ENCODE measurements at places on chromosomes 6 and 20.

GRCh38 chr20:32752458-32753250, 9.4 kb upstream of the COMMD7 start:
- DNase-seq = no peak

- no peak for DNase-seq
These were observed 80.1 kb upstream of the MARCKS start for GRCh38 chr6:113776998-113777397.

GRCh38 chr6:24777227-24777626, 2.5 kb downstream of the GMNN start:
- DNase-seq = no peak

DNA sequence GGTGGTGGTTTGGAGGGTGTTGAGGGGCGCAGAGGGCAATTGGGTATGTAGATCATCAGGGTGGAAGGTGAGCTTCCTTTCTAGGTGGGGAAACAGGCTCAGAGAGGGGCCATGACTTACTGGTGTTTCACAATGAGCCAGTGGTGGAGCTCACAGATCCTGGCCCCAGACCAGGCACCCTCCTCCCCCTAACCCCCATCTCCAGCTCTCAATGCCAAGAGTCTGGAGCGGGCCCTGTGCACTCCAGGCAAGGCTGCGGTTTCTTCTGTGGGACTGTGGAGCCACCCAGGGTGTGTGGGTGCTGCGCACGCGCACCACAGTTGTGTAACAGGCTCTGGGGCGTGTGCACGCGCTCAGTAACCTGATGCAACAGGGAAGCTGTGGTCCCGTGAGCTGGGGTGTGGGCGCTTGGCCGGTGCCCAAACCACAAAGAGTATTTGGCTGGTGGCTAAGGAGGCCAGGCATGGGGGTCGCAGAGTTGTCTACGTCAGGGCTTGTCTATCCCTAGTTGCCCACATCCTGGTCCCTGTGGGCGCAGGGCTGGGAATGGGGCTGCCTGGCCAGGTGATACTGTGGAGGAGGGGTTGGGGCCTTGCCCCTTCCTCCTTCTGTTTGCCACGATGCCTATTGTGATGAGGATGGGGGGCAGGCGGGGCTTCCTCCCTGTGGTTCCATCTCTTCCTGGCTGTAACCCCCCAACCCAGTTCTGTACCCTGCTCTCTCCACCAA, 37.5 kb upstream of the MRPS18A start:
- no peak for DNase-seq

DNA sequence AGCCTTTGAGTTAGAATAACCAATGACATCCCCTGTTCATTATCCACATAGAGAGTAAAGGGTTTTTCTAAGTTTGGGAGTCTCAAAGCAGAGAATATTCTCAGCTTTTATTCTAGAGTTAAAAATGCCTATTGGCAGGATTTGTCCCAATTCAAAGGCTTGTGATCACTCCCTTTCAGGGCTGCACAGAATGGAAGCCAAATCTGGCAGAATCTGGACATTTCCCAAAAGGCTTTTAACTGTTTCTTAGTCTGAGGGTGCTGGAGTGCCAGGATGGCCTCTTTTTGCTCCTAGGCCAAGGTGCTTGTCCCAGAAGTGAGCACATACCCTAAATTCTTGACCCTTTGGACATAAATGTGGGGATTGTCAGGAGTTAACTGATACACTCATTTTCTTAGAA, 556.6 kb downstream of the DOK5 start:
- DNase-seq = no peak

DNA sequence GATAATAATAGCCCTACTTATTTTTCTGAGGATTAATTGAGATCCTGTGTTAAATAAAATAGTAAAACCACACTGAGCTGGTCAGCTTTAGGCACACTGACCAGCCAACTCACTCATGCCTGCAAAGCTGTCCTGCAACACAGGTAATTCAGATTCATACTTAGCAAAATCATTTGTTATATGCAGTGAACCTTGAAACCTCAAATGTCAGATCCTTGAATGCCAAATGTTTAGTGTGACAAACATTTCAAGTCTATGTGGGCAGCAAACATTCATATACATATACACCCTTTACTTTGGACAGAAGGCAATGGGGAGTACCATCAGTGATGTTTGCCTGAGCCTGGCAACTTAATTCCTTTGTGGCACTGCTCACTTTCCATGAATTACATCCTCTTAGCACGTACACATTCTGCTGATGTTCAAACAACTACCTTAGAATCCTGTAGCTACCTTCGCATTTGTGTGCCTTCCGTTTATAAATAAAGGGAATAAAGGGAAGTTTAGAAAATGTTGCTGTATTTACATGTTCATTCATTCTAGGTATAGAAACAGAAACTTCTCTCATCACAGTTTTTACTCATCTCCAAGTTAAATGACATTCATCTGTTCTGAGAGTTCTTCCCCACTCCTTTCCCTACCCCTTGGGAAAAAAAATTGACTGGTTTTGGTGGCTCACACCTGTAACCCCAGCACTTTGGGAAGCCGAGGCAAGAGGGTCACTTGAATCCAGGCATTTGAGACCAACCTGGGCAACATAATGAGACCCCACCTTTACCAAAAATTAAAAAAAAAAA, 140.8 kb downstream of the ZFAND3 start:
- no peak for DNase-seq

DNA sequence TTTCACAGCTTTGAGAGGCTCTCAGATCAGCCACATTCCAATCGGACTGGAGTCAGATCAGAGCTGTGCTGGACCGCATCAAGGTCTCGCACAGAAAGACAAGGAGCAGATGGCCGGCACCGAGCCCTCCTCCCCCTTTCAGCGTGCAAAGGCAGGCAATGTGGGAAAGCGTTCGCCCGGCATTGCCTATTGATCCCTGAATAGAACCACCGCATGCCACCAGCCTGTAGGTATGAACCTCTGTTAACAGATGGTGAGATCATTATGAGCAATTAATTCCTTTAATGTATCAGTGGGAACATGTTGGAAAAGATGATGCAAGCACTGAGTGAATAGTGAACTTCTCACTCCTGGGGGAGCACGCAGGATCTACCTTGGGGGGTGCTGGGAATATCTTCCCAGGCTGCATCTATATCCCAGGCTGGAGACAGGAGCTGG, 117.5 kb upstream of the ID4 start:
- DNase-seq = no peak

GRCh38 chr20:18748987-18749386, 64.6 kb upstream of the SCP2D1 start:
- DNase-seq = no peak

- DNase-seq = no peak
These were observed 175.6 kb upstream of the PDE7B start for GRCh38 chr6:135675862-135676261.

- DNase-seq = no peak
These were observed 135.5 kb downstream of the LRRC1 start for GRCh38 chr6:53930330-53930729.

DNA sequence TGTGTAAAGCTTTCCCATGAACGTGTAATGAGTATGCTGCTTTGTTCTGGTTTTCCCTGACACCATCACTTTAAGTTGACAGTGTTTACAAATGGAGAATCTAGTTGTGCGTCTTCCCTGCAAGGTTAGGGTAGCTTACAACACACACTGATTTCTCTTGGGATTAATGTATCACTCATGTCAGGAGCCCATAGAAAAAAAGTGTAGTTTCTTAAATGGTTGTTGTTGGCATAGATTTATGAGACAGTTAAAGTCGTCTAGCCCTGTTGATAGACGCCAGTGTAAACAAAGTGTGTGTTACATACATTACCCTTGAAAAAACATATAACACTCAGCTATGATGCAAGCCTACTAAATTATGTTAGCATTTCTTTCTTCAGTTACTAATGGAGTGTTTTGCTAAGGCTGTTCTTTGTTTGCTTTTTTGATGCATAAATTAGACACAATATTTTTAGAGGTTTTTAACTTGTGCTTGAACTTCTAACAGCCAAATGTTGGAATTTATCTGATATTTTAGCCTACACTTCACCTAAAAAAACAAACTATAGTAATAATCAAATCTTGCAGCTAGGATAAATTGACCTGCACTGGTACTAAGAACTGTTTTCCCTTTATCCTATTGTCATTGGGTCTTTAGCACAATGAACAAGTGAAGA, 88.6 kb downstream of the RNF217 start:
- no peak for DNase-seq

DNA sequence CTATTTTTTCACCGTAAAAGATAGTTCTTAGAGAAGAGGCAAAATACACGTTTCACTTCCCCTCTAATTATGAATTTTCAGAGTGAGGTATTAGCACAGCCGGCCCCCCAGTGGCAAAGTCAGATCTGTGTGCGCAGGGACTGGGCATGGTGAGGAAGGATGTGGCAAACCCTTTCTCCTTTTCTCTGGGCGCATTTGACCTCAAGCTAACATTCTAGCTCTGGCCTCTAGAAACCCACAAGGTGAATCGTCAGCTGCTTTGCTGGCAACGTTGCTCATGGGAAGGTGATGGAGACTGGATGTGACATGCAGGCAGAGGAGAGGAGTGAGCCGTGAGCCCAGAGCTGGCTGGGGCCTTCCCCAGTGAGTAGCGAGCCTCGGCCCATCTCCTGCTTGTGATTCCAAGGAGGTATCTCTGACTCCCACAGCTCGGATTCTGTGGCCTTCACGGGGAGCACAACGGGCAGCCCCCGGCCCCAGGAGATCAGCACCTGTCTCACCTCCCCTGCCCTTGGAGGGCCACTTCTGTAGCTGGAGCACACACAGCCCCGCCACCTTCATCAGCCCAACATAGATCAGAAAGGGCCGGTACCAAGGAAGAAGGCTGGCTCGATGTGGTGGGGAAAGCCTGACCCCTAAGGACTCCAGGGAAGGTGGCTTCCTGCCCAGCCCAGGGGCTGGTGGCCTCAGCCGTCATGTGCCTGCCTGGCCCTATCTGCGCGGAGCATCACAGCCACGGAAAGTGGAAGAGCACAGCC, 152.8 kb downstream of the TAF4 start:
- DNase-seq = no peak

DNA sequence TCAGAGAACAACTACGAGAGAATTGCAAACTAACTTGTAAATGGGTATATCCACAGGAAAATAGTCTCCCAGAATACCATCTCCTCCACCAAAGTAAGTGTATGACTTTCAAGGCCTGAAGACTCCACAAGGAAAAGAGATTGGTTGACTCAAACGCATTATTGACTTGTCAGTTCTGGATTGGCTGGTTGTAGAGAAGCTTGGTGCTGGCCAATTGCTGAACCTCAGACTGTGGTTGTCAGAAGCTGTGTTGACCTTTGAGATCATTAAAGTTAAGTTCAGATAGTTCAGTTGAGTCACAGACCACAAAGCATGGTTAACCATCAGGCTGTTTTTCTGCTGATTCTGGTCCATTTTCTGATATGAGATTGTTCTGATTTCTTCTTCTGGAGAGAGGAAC, 388.3 kb downstream of the BMP2 start:
- DNase-seq = no peak

DNA sequence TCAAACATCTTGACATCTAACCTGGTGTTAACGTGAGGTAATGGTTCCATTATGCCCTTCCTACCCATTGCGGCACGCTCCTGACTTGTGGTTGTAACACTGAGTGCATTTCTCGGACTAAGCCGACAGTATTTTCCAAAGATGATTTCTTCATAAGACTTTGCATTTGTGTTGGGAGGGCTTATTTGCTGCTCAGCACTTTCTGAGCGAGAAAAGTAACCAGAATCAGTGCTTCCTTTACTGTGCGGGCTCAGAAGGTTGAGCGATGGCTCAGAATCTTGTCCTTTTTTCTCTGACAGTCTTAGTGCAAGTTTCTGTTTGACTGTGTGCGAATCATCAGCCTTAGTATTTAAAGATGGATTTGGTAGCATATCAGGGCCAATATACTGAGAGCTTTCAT, 171.7 kb downstream of the HIVEP2 start:
- no peak for DNase-seq

DNA sequence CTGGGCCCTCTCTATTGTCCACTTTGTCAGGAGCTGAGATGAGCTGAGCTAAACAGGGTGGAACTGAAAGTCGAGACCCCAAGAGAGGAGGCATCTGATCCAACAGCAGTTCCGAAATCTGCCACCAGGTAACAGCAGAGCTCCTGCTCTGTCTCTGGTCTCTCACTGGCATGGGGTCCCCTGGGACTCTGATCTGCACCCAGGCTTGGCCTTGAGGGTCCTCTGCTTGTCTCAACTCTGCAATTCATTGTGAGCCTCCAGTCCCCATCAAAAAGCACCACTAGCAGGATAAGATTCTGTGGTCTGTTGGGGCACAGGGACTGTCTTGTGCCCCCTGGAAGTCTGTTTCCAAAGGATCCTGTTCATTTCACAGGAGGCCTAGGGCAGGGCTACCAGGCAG, 62.5 kb upstream of the TOP1 start:
- DNase-seq = no peak

GRCh38 chr6:163489584-163489983, 75.1 kb downstream of the QKI start:
- DNase-seq = no peak

- DNase-seq = no peak
These were observed 80.8 kb upstream of the EYS start for GRCh38 chr6:65787787-65788186.

DNA sequence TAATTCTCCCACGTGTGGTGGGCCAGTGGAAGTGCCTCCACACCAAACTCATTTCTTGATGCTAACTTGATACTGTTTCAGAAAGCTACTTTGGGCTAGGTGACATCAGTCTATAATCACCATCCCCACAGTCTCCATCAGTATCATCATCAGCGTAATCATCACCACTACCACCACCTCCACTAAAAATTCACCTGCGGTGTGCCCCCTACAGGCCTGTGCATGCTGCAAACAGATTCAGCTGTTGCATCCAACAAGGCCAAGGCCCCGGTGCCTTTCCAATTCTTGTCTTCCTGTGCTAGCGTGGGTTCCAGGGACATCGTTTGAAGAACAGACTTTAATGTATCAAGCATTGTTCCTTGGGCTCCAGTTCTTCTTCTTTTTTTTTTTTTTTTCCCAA, 201.3 kb upstream of the EXOC2 start:
- DNase-seq = no peak

GRCh38 chr20:14069796-14070195, 74.5 kb downstream of the MACROD2 start:
- no peak for DNase-seq

DNA sequence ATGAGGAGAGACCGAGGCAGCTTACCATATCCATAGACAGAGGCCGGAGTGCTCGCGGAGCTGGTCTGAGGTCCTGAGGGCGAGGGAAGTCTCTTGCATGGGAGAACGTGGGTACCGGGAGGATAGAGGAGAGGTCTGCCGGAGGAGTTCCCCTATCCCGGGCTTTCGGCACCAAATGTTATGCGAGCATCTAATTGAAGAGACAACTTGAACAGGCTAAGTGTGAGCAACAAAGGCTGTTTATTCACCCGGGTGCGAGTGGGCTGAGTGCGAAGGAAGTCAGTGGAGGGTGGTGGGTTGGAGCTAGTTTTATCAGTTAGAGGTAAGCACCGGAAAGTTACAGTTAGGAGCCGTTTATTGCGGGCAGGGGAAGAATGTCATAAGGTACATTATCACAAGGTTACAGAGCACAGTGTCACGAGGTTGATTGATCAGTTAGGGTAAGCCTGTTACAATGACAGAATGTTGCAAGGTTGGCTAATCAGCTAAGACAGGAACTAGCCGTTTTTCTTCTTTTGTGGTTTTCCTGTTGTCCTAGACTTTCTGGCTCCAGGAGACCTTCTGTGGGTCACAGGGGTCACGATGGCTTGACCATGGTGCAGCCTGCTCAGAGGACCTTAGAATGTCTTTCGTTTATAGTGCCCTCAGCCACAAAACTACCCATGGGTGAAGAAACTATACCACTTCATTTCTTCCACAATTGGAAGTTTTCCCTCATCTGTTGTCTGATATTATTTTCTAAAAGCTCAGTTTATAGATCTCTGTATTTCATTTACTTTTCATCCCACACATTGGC, 746.0 kb upstream of the ADGRB3 start:
- DNase-seq = no peak

- no peak for DNase-seq
These were observed 11.4 kb upstream of the SOX12 start for GRCh38 chr20:313948-314347.

All from AG04449 (cell line).